ENCODE measurements at places on chromosomes 3 and 15.

DNA sequence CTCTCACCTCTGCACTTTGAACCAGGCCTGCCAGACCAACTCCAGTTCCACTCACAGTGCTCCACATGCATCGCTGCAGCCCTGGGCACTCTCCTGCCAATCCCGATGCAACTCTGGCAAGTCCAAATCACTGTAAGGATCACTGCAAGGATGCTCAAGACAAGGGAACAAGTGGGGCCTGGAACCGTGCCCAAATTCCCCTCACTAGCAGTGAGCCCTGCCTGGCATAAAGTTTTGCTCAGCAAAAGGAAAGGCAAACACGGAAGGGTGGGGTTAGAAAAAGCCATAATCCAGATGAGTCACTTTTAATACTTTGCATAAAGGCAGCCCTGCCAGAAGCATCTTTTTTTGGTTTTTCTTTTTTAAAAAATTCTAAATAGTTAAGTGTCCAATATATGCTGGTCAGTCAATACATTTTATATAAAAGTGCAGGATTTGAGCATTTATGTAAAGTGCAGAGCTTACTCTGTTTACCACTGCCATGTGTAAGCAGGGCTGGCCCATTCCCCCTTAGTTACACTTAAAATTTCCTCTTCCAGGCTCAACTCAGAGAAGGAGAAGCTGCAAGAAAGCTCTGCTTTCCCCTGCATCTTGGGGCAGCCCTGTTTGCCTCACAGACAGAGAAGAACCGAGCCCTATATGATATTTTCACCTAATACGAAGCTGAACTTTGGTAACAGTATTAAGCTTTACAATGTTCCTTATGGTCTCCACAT, 102.2 kb downstream of the CD47 start:
- peak; percentile 44 for DNase-seq

GRCh38 chr3:157180262-157180661, 20.3 kb upstream of the CCNL1 start:
- DNase-seq, result no peak

DNA sequence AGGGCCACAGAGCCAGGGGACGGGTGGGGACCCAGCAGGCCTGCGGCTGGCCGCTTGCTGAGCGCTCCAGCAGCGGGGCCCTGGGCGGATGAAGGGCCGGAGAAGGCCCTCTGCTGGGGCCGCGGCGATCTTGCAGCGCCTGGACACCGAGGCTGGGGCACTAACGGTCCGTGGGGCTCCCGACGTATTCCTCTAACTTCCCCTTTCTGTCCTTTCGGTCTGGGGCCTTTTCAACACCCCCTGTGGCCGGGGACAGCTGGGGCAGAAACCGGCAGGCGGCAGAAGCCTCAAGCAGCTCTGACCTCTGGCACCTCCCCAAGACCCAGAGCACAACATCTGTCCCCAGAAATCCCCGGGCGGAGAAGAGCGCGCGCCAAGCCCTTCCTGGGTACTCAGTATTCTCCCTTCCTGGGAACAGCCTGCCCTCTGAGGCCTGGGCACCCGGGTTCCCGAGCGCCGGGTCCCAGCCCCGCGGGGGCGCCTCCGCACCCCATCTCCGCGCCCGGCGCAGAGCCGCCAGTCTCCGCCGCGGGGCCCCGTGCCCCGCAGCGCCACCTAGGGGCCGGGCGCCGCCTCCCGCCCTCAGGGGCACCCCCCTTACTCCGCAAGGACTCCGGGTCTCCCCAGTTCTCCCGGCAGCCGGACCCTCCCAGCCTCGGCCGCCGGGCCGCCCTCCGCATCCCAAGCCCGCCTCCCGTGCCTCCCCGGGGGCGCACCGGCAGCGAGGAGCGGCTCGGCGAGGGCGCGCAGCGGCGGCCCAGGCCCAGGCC, 582 bp upstream of the SLCO3A1 start:
- DNase-seq, result peak; percentile 17

DNA sequence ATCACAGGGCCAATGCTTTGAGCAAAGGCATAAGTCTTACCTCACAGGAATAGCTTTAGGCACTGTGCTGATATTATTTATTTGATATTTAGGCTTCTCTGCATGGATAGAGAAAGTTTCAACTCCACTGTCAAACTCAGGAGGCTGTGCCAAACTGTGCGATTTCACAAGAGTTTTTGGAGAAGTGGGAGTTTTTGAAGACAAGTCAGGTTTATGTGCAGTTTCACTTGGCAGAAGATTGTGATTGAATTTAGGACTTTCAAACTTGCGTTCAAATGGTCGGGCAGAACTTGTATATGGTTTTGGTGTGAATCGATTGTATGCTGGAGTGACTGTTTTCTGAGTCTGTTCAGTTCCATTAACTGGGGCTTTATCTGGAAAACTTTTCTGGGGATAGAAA, 113.7 kb downstream of the TJP1 start:
- DNase-seq, result no peak

DNA sequence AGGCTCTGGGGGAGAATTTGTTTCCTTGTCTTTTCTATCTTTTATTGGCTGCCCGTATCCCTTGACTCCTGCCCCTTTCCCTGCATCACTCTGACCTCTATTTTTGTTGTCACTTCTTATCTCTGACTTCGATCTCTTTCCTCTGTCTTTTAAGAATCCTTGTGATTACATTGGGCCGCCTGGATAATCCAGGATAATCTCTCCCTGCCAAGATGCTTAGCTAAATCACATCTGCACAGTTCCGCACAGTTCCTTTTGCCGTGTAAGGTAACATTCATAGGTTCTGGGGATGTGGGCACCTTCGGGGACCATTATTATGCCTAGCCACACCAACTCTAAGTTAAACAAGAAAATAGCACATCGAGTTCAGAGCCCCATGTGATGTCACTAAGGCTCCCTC, 103.0 kb upstream of the DPPA4 start:
- DNase-seq, result no peak

DNA sequence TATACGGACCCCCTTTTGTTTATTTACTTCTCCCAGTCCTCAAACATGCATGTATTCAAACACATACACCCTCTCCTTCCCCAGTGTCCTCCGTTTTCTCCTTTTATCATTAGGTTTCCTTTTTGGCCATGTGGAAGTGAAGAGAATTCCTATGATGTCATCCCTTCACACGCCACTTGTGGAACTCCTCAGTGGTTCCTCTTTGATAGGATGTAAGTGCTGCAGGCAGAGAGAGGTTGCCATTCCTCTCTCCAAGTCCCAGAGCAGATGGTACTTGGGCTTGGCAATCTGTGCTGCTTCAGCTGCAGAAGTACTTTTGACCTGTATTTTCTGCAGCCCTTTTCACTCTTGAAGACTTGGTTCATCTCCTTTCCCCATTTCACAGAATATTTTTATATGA, 32.9 kb upstream of the CRTC3 start:
- DNase-seq, result peak; percentile 9

GRCh38 chr15:90160781-90161727, 40.1 kb upstream of the SEMA4B start:
- no peak for DNase-seq

DNA sequence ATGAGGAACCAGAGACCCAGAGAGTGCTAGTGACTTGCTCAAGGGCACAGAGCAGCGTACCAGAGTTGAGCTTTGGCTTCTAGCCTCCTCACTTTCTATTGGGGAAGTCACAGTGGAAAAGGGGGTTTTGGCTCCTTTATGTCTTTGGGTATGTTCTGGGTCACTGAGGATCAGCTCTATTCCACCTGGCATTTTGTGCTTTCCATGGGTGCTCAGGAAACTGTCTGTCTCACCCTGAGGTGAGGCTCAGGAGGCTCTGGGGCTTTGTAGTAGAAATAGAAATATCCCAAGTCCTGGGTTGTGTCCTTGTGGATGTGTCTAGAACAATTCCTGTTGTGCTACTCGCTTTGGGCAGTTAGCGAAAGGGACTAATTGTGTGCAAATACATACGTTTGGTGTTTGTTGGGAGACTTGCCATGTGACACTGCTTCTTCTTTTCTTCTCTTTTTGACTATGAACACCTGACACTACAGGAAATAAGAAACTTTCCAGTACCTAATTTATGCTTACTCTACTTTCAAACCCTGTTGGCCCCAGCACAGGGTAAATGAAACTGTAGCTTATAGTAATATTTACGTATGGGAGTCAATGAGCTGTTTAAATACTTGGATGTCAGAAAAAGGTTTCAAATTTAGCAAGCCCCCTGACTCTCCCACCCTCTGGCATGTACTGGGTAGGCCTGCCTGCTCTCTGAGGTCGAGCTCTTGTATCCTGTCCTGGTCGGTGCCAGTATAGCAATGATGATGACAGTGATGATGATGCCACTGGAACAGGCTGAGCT, 35.6 kb downstream of the SMAD3 start:
- no peak for DNase-seq

DNA sequence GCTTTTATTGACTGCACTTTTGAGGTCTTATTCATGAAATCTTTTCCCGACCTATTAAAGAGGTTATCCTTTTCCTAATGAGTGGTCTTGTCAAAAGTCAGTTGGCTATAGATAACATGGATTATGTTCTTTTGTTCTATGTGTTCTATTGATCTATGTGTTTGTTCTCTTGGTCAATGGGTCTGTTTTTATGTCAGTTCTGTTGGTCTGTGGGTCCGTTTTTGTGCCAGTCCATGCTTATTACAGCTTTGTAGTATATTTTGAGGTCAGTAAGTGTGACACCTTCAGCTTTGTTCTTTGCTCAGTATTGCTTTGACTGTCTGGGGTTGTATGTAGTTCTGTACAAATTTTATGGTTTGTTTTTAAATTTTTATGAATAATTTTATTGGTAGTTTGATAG, 7.8 kb downstream of the TFG start:
- DNase-seq, result no peak

- no peak for DNase-seq
Measured at GRCh38 chr3:149908424-149908957, 62.2 kb downstream of the PFN2 start.

DNA sequence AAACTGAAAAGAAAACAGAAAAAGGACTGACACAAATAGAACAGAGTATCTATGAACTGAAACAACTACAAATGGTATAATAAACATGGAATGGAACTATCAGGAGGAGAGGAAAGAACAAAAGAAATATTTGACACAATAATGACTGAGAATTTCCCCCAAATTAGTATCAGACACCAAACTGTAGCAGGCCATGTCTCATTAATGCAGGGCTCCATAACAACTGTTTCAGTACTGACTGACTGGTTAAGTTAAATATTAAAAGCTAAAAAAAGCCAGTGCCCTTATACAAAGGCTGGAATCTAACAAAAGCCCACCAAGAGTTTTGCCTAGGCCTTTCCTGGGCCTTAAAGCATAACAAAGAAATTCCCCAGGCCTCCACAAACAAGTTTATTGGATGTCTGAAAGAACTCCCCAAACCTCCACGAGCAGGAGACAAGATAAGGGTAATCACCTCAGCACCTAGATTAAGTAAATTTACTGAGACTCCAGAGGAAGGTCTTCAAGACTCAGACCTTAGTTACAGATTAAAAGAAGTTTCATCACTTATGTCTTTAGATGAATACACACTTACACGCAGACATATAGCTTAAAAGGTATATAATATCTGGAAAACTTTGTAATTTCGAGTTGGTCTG, 45.7 kb downstream of the KPNA1 start:
- no peak for DNase-seq

- no peak for DNase-seq
Measured at GRCh38 chr15:90334304-90334731, 17.8 kb upstream of the ZNF774 start.

GRCh38 chr15:31346367-31347066, 19.9 kb downstream of the KLF13 start:
- DNase-seq, result no peak

DNA sequence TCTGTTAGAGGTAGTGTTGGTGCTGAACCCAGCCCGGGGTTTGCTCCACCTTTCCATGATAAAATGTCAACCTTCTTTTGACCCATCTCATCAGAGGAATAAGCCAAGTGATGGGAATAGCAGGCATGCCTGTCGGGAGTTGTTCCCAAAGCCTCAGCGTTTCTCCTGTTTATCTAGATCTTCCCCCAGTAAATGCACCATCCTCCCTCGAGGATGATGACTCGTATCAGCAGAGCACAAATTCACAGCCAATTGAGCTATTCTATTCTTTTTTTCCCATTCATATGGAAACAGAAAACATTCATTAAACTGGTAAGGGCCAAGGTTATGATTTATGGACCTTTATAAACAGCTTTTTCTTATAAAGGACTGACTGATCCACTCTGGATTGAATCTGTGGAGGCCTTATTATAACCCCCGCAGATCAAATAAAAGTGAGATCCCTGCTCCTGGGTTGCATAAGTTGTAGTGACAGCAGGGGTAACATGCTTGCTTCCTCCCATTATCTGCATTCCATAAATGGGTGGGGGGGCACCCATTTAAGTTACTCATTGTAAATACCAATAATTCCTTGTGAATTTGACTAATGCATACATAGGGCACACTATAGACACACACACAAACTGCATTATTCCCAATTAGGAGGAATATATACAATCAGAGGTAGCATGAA, 207.3 kb downstream of the PLCL2 start:
- no peak for DNase-seq

DNA sequence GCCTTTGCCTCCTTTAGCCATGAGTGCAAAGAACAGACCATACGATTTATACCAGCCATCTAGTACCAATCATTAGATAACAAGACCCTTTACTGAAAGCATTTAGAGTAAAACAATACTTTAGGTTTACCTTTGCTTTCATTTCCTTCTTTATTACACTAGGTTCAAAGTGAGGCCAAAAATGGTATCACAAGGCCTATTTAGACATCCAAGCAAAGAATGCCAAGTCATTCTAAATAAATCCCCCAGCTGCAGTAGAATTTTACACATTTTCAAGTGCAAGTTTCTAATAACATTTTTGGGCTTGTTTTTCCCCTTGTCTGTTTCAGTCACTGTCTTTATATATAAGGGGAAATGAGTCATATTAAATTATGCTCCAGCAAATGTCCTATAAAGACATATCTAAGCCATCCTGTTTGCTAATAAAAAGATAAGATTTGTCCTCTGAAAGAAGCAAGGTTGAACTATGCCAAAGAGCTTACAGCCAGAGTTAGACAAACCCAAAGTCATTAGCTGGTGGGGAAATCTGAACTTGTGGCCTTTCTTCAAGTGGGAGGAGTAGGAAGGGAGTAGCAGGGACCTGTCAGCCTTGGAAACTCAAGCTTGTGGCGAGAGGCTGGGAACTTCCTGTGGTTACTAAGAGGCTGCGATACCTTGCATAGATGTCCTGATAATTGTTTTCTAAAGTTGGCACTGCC, 232.7 kb downstream of the MECOM start:
- DNase-seq, result peak; percentile 18

DNA sequence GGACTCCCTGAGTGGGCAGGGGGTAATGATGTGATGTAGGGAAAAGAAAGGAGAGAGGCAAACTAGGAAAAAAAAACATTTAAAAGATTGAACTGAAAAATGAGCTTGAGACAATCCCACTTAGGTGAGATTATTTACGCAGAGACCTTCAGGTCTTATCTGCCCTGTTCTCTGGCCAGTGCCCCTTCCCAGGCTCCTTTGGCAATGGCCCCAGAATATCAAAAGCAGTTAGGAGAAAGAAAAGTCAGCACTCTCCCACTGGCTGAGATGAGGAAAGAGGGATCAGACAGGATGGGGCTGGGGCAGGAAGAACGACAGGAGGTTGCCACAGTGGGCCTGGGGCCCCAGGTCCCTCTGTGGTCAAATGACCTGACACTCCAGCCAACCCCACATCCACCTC, 105.4 kb downstream of the MEGF11 start:
- DNase-seq, result no peak

Measured in brain microvascular endothelial cell (primary cell).